ENCODE measurements at places on chromosomes 12 and 14.
A peak's percentile ranks its signal among the peaks of the same experiment; 100 is the strongest.

- no peak for DNase-seq
Measured at GRCh38 chr14:105042813-105043212, 21.9 kb upstream of the CDCA4 start.

- DNase-seq: no peak
Measured at GRCh38 chr14:71036433-71036832, 129.2 kb downstream of the PCNX1 start.

- no peak for DNase-seq
Measured at GRCh38 chr14:97581016-97581415, 783.8 kb downstream of the VRK1 start.

- DNase-seq: no peak
Measured at GRCh38 chr14:93788543-93789227, 400 bp upstream of the PRIMA1 start.

DNA sequence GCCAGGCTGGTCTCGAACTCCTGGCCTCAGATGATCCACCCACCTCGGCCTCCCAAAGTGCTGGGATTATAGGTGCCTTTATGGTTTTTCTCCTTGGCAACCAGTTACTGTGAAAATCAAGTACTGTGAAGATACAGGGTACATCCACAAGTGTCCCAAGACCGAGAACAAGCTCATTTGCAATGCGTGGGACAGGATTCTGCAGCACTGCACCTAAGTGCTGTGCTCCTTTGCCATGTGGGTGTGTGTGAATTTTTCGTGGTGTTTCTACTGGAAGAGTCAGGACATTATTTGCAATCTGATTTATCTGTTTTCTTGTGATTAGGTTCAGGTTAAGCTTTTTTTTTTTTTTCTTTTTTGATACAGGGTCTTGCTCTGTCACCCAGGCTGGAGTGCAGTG is 7.1 kb upstream of the C14orf93 start:
- no peak for DNase-seq

GRCh38 chr12:26317942-26318575 is 122.7 kb downstream of the SSPN start:
- DNase-seq: no peak

DNA sequence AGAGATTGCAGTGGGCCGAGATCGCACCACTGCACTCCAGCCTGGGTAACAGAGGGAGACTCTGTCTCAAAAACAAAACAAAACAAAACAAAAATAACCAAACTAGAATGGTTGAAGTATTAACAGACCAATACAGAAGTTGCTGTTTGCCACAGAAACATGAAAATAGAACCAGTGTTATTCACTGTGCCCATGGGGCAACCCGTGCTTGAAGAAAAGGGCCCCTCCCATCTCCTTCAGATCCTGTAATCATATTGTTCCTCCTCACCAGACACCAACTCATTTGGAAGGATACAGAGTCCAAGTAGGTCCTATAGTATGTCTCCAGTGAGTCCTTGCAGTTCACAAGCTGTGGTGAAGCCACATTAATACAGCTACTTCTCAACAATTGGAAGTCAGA is 30.9 kb downstream of the SLC35F4 start:
- DNase-seq: no peak

- DNase-seq: peak; percentile 49
Measured at GRCh38 chr14:21191809-21192446, 36.1 kb upstream of the OR5AU1 start.

DNA sequence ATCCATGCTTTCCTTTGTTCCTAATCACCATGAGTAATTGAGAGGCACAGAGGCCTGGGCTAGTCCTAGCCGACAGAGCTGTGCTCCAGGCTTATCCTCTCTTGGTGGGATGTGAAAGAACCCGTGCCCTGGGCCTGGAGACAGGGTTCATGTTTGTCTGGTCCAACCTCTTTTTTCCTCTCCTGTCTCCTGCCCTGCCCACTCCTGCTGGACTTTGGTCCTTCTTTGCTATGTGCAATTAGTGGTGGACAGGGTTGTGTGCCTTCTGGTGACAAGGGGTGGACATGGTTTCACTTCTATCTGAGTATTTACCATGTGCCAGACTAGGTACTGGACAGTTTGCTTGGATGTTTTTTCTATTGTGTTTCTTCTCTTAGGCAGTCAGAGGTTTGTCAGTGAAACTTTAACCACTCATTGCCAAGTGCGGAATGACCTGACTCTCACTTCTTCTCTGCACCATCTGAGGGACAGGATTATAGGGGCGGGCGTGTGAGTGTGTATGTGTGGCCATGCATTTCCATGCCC is 126.1 kb downstream of the SMOC1 start:
- DNase-seq: no peak

DNA sequence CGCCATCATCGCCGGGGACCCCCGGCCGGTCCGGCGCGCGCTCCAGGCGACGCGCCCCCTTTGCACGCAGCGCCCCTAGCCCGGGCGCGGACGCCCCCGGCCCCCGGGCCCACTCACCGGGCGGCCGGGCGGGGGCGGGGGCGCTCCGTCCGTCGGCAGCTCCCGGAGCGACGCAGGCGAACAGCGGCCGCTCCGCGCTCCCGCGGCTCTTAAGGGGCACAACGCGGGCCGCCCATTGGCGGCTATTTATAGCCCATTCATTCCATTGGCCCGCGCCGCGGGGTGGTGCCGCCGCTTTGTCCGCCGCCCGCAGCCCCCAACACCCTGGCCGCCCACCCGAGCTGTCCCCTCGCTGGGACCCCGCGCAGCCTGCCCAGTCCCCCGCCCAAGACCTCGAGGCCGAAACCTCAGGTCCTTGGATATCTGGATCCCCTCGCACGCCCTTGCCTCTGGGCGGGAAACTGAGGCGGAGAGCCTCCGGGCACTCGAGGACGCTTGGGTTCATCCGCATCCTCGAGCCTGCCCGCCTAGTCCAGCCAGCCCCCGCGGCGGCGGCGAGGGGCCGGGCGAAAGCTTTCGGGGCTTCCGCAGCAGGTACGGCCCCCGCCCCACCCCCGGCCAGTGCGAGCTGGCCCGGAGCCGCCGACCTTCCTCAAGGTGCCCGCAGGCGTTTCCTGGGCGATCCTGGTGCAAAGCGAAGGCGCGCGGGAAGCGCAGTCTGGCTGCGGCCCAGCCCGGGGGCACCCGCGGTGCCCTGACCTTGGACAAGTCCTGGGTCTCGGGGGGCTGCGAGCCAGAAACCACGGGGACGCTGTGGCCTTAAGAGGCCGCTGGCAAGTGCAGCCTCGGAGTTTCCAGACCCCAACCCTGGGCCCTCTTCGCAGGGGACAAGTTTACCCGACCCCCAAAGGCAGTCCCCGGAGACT is at the start of gene CKB:
CKB (minus strand) TSS at position 182 of the 926 bp plus-strand sequence. CDS start 337 bp downstream, outside the sequence.
- no peak for DNase-seq

DNA sequence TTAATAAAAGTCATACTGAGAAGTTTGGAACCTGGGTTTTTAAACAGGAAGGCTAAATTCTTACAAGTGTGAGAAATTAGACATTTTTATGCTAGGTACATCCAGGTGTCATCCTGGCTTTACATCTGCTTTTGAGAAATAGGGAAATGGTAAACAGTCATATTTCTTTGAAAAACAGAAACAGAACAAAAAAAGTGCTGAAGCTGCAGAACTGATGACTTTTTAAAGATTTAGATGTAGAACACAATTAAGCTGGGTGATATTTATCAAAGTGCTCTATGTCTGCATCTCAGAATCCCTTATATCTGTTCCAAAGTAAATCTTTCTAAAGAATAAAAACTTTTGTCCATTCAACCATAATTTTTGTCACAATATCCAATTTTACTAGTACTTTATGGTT is 282.9 kb upstream of the ATXN7L3B start:
- no peak for DNase-seq

- DNase-seq: no peak
Measured at GRCh38 chr14:64444984-64445845, 20.1 kb upstream of the AKAP5 start.

- no peak for DNase-seq
Measured at GRCh38 chr14:23353433-23353780, 720 bp upstream of the SLC22A17 start.

DNA sequence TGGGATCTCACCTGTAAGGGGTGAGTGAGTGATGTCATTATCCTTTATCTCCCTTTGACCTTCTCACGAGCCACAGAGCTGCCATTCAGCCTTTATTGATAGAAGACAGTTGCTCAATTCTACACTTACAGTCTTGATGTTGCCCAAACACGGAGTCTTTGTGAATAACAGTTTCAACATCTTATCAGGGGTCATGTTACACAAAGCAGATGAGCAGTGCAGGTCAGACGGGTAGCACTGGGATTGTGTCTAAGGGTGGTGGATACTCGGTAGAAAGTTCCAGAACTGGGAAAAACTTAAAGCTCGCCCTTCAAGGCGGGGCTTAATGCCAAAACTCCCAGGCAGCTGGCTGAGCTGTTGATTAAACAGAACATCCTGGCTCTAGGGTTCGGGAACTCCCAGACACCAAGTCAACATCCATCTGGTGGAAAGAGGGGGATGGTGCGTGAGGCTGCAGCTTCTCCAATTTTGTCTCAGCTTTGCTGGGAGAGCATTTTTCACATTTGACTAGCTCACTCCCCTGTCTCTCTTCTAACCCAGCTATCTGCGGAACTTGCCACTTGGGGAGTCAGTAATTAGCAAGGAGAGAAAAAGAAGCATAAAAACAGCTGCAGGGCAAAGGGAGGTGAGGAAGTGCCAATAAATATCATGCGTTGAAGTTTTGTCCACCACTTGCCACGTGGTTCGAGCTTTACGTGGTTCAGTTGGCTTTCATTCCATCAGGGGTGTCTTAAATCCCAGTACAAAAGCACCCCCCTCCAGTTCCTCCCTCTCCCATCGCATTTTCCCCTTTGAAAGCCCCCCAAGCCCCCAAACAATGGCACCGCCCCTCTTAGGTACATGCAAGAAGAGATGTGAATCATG is 31.0 kb downstream of the FOXN4 start:
- no peak for DNase-seq

DNA sequence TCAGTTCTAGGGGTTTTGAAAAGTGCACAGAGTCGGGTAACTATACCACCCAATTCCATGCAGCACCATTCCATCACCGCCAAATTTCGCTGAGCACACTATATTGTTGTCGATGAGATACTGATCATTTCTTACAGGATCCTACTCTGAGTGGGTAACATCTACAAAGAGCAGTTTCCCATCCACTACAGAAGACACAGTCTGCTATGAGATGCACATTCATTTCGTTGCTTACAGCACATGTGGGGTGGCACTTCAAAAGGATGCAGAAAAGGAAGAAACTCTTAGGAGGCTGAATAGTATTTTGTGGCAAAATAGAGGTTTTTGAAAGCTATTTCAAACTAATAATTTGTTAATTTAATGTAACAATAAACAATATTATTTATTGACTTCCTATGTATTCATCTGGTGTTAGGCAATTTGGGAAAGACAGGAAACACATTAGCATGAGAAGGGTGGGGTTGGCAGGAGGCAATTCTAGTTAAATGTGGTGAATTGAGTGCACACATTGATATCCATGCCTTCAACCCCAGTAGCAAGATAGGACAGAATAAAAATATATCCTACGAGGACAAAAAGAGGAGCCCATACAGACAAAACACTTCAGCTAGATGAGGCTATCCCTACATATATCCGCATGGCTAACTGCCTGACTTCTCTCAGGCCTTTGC is 186.8 kb upstream of the PARP11 start:
- DNase-seq: no peak

DNA sequence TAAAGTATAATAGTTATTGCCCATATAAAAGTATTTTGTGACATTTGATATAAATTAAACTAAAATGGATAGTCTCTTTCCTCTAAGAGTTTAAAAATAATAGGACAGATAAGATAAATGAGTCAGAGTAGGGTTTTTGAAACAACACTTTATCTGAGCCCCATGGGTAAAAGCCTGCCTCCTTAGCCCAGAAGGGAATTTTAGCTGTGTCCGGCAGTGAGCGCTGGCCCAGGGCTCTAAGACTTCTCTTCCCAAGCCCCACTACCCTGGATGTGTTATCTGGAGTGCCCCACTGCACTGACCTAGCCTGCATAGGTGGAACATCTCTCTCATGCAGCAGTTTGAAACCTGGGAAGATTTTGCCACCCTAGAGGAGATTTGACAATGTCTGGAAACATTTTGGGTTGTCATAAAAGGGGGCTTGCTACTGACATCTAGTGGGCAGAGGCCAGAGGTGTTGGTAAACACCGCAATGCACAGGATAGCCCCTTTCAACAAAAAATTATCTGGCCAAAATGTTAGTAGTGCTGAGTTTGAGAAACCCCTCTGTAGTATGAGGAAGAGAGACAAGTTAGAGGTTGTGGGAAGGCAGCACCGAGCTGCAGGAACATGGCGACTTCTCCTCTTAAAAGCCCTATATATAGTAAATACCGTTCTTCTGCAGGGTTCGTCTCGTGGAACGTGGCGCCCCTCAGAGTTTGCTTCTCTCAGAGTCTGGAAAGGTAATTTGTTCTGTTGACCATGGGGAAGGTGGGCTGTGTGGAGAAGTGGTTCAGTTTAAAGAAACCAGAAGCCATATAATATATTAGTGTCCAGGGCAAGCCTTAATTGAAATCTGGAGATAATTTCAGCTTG is 29.3 kb upstream of the ATF1 start:
- no peak for DNase-seq

DNA sequence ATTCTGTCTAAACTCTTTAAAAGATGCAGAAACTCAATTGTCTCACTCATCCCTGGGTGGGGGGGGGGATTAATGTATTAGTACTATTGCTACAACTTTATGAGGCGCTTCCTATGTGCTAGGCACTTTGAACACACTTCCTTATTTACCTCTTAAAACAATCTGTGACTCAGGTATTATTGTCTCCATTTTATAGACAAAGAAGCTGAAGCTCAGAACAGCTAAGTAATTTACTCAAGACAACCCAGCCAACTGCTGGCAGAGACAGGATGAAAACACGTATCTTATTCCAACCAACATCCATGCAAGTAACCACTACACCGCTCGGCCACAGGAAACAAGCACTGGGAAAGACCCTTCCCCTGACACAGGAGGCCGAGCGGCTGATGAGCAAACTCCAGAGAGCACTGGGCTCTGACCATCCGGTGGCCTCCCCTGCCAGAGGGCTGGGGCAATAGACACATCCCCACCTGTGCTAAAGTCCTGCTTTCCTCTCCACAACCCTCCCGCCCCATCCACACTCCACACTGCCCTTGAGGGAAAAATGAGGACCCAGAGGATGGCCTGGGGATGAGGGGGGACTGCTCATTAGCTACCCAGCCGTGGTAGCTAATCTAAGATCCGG is 244.2 kb downstream of the DPF3 start:
- DNase-seq: no peak

GRCh38 chr12:62116986-62117385 is 143.2 kb upstream of the USP15 start:
- DNase-seq: no peak

GRCh38 chr12:1170411-1170810 is 179.4 kb downstream of the ERC1 start:
- DNase-seq: no peak

DNA sequence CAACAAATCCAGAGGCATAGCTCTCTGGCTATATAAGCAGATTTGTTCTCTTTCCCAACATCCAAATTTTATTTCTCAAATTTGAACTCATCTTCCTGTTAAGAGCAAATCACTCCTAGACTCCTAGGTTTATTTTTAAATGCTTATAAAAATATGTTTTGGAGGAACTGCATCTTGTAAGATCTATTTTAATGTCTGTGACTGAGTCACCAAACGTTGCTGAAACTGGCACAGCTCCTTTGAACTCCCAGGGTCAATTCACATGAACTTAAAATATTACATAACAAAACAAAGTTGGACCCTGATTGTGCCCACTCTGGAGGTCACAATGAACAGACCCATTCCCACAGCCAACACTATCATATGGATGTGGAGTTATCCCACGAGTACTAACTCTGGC is 23.9 kb downstream of the ANAPC7 start:
- DNase-seq: no peak

GRCh38 chr12:92739113-92739512 is 36.3 kb downstream of the PLEKHG7 start:
- DNase-seq: no peak

Data from T-helper 17 cell (primary cell).